Activated CD4-positive, alpha-beta T cell treated with anti-CD3 and anti-CD28 coated beads, Interleukin-2, amount 50 U/mL, for 4 hours (primary cell): ENCODE measurements at places on chromosomes 4 and X.

DNA sequence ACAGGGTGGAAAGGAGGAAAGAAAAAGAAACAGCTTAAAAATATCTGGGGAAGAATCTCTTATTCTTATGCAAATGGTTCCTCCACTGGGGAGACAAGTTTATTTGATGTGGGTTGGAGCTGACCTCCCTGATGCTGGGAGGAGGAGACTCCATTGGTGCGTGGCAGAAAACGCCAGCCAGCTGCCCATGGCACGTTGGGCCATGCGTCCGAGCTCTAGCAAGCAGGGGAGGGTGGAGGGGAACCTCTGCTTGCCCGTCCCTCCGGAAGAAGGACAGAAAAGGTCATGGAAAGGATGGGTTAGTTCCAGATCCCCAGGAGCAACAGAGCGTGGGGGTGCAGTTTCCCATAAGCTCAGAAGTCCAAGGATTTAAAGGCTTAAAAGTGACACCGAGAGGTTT is 210.4 kb downstream of the KLHL4 start:
- DNase-seq, result no peak

GRCh38 chrX:153494541-153495361 is at the start of gene BGN:
Gene BGN, plus strand, starts transcription at chrX:153494980. Its CDS starts 9,652 bp downstream, at chrX:153504632.
- no peak for DNase-seq

- DNase-seq, result no peak
Observed at GRCh38 chrX:105701310-105702052, 120.9 kb upstream of the NRK start.

DNA sequence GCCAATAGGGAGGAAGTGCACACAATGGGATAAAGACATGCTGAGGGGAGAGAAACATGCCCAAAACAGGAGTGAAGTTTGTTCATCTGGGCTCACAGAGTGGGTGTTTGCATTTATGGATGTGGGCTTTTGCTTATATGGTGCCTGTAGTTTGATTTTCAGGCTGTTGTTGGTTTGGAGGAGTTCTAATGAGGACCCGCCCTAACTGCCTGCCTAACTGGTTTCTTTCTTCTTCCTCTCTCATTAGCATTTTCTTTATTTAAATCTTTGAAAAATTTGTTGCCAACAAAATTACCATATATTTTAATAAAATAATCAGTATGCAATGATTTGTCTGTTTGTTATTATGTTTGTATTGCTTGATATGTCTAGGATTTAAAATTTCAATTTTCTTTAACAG is 1965.8 kb downstream of the C4orf33 start:
- DNase-seq, result no peak

GRCh38 chrX:13007519-13008188 is 32.7 kb downstream of the TMSB4X start:
- no peak for DNase-seq

GRCh38 chr4:17704020-17704650 is 77.3 kb downstream of the FAM184B start:
- DNase-seq, result no peak

DNA sequence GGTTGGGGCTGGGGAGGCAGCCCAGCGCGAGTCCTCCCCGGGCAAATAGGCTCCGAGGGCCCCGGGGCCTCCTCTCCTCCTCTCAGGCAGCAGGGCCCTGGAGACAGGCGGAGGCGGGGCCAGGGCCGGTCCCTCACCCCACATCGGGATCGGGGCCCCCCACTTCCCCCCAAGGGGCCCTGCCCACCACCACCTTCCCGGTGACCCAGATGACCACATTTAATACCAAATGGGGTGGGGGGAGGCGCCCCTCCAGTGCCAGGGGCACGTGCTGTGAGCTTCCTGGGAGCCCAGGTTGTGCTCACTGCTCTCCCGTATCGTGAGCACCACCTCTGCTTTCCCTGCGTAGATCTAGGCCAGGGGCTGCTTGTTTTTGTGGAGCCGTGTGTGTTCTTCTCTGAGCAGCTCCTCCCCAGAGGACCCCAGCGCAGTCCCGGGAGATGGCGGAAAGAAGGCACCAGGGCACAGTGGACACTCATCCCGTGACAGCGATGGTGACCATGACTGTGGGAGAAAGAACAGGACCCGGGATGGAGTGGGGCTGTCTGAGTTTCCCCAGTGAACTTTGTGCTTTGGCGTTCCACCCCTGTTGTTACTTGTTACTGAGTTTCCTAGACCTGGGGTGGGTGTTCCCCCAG is 2.1 kb downstream of the PNMA6A start:
- DNase-seq, result no peak

DNA sequence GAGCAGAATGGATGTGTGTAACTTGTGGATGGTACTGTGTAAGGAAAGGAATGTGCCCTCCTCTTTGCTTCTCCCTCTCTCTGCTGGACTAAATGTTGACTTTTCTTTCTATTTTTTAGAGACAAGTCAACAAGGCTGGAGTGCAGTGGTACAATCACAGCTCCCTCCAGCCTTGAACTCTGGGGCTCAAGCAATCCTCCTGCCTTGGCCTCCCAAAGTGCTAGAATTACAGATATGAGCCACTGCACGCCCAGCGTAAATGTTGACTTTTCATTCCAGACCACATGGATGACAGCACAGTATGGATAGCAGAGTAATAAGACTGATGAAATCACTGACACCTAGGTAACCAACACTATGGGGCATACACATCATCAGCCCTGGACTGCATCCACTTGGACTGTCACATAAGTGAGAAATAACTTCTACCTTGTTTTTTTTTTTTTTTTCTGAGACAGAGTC is 5.1 kb upstream of the RPS3A start:
- no peak for DNase-seq

DNA sequence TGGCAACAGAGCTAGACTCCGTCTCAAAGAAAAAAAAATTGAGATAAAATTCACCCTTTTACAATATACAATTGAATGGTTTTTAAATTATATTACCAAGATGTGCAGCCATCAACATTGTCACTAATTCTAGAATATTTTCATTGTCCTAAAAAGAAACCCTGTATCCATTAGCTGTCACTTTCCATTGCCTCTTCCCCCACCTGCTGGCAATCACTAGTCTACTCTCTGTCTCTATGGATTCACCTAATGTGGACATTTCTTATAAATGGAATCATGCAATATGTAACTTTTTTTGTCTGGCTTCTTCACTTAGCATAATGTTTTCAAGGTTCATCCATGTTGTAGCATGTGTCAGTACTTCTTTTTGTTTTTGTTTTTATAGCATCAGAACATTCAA is 20.8 kb downstream of the ABHD18 start:
- no peak for DNase-seq

GRCh38 chr4:159780196-159780922 is 677.5 kb downstream of the RAPGEF2 start:
- no peak for DNase-seq

- DNase-seq, result no peak
Observed at GRCh38 chrX:136765821-136766356, 14.8 kb downstream of the ARHGEF6 start.

DNA sequence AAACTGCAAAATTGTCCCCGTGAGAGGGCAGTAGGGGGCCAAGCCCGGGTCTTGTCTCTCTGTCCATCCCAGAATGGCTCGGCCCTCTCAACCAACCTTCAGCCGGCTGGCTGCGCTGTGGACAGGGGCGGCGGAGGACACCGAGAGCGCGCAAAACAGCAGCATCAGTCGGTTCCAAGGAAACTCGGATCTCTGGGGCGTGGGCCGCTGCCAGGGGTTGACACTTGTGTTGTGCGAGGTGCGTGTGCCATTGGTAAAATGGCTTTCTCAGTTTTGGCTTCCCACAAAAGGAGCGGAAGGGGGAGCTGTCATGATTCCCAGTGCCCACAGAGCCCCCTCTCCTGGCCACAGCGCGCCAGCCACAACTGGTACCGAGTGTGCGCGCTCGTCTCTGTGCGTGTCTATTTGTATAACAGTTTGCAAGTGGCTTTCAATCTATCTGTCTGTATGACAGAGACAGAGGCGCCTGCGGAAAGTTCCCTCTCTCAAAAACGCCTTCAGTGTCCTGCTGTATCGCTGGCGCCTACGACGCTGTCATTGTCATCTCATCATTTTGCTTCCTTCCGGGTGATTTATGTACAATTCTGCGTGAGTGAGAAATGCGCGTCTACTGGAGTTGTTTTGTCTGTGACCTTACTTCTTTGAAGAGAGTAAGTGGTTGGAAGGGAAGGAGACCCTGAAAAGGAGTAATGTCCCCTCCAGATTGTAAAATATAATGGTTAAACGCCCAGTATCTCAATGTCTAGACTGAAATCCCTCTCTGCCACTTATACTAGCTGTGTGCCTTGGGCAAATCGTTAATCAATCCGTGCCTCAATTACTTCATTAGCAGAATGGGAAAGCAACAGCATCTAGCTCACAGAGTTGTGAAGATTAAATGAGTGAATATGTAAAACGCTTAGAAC is 1.8 kb downstream of the DKK2 start:
- DNase-seq, result no peak

GRCh38 chr4:170428929-170429328 is 339.2 kb upstream of the AADAT start:
- no peak for DNase-seq

- DNase-seq, result no peak
Observed at GRCh38 chr4:48369248-48369647, 27.9 kb downstream of the SLAIN2 start.

- DNase-seq, result no peak
Observed at GRCh38 chrX:17007134-17007768, 60.8 kb downstream of the REPS2 start.

DNA sequence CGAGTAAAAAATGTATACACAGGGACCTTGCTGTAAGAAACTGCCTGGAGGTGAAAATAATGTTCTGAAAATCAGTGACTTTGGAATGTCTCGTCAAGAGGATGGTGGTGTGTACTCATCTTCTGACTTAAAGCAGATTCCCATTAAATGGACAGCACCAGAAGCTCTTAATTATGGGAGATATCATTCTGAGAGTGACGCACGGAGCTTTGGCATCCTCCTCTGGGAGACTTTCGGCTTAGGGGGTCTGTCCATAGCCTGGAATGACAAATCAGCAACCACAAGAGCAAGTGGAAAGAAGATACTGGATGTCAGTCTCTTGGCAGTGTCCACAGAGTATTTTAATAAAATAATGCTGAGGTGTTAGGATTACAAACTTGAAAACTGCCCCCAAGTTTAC is 129.4 kb downstream of the THOC2 start:
- DNase-seq, result no peak

DNA sequence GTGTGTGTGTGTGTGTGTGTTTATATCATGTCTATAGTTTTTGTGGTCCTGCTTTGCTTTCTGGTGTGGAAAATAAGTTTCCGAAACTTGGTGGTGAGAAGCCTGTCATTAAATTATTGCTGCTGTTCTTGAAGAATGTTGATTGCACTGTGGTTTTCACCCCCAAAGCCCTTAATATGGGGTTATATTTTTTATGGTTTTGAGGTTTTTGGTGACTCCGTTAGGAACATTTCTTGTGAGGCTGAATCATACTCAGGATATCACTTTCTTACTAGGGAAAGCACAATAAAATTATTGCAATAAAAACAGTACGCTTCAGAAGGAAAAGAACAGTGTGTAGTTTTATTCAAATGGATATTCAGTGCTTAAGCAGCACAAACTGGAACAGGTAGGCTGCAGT is 539.1 kb upstream of the MAGEB18 start:
- no peak for DNase-seq

DNA sequence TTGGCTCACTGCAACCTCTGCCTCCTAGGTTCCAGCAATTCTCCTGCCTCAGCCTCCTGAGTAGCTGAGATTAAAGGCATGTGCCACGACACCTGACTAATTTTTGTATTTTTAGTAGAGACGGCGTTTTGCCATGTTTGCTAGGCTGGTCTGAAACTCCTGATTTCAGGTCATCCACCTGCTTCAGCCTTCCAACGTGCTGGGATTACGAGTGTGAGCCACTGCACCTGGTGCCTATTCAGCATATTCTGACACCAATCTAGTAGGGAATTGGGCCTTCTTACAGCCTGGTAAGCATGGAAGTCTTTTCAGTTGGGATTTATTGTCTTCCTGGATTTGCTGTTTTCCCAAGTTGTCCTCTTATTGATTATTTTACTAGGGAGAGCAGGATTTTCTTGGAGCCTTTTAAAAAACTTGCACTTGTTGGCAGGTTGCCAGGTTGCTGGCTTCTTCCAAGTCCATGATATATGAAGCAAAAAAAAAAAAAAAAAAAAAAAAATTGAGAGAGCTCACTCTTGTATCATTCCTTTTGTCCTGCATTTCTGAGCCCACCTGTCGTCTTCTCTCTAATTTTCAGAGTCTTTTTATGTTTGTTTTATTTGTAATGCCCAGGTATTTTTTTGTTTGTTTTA is 43.7 kb downstream of the TMPRSS11E start:
- DNase-seq, result no peak

GRCh38 chrX:41602816-41603345 is 85.9 kb upstream of the GPR34 start:
- no peak for DNase-seq

- DNase-seq, result no peak
Observed at GRCh38 chrX:4268676-4269075, 555.2 kb upstream of the PRKX start.

DNA sequence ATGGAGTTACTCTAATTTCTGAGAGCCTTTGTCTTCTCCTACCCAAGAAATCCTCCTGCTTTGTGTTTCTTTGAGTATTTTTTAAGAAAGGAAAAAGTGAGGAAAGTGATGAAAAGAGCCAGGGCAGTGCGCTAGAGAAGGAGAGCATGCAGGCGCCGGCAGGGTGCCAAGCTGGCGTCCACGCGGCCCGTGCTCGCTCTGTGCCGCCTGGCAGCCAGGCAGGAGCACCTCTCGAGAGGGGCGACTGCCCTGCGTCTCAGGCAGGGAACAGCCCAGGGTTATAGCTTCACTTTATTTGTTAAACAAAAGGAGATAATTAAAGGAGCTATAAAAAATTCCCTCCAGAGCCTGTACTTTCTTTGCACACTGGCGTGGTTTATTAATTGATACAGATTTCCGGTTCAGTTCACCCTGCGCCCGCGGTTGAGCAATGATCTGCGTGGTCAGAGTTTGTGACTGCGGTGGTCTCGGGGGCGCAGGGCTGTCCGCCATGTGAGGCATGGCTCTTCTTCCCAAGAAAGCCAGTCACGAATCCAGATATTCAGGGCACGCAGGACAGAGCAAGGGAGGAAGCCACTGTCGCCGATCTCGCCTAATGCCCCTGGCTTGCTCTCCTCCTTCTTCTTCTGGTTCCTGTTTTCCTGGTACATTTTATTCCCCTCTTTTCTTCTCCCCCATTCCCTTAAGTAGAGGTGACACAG is 110.8 kb upstream of the PAQR3 start:
- no peak for DNase-seq

GRCh38 chrX:134368126-134368525 is 91.8 kb upstream of the HPRT1 start:
- no peak for DNase-seq

DNA sequence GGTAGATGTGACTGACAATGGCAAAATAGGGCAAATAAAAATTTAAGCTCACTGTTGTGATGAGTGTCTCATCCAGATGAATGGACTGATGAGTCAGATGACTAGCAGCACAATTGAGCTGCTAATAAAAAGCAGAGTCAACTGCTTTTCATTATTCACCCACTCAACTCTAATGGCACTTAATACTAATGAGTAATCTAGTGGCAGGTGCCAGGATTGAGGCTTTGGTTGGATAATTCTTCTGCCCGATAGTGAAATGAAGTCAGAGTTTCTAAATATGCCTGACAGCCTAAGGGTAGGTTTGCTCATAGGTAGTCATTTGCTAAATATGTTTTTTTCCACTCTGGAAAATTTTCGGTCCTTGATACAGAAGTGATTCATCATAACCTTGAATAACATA is 10.4 kb downstream of the OGT start:
- DNase-seq, result no peak

GRCh38 chr4:173288296-173288695 is 45.9 kb downstream of the HMGB2 start:
- peak; percentile 66 for DNase-seq
